ENCODE measurements at places on chromosomes 3 and 15. TPM values are rescaled to one million over a fixed set of nuclear protein-coding genes. Genes with fewer than 3 reads are reported as not detected.

VPS39 gene
- 80.4 TPM for total RNA-seq

ITIH3 gene
- total RNA-seq, result 0.66 TPM

CIDEC gene
- total RNA-seq, result not detected

BCHE gene
- total RNA-seq, result 53.3 TPM

ANXA2 gene
- 483 TPM for total RNA-seq

VPS18 gene
- total RNA-seq, result 25.0 TPM

Data from camera-type eye (tissue), 1 donor.